CD8-positive, alpha-beta memory T cell (primary cell): ENCODE measurements at places on chromosomes 16 and 17. TPM values are rescaled to one million over a fixed set of nuclear protein-coding genes. Genes with fewer than 3 reads are reported as not detected.

DNA sequence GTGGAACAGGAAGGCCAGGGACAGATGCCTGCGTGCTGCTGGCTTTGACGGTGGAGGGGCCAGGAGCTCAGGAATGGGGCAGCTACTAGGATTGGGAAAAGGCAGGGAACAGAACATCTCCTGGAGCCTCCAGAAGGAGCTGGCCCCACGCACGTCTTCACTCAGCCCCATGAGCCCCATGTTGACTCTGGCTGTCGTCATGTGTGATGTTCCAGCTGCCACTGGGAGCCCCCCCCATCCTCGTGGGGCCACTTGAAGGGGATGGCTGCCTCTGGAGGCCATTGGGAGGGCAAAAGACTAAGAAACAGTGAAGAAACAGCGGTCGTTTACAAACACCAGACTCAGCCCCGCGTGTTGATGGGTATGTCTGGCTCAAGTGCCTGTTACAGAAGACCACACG lies 18.5 kb upstream of the APRT start:
- H3K4me3 ChIP-seq = no peak overlapping the region
- H3K4me1 ChIP-seq = no peaks in the 10 kb centered on the region
- H3K27ac ChIP-seq = no peak overlapping the region
- H3K36me3 ChIP-seq = no peaks in the 10 kb centered on the region

DNA sequence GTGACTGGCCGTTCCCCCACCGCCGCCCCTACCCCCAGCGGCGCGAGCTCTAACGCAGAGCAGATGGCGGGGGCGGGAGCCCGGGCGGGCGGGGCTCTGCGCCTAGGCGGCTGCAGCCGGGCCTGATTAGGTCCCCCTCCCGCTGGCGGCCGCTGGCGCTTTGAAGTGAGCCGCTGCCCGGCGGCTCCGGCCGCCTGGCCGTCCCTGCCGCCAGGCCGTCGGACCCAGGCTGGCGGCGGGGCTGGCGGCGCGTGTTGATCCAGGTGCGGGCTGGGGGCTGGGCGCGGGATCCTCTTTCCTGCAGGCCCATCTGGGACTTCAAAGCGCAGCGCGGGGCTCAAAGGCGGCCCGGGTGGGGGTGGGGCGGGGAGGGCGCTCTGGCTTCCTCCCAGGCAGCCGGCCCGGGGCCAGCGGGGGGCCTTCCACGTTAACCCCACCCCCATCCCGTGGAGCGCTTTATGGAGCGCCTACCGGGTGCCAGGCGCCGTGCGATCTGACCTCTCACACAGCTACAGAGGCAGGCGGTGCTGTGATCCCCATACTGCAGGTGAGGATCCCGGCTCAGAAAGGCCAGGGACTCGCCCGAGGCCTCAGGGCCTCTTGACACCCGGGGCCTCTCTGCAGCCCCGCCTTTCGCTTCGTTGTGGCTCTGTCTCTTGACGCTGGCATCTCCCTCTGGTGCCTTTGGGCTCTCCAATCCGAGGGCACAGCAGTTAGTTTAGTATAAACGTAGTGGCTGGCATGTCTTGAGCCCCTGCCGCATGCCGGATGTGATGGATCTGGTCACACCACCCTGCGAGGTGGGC lies 80.0 kb upstream of the NKD1 start:
- no peaks in the 10 kb centered on the region for H3K36me3 ChIP-seq
- H3K27ac ChIP-seq = no peak overlapping the region
- H3K27me3 ChIP-seq = peaks cover 3% of the 10 kb centered on the region
- no peaks in the 10 kb centered on the region for H3K4me1 ChIP-seq
- no peak overlapping the region for H3K4me3 ChIP-seq

- no peak for DNase-seq
- no peaks in the 10 kb centered on the region for H3K36me3 ChIP-seq
- no peaks in the 10 kb centered on the region for H3K27me3 ChIP-seq
- H3K27ac ChIP-seq = no peak overlapping the region
- no peaks in the 10 kb centered on the region for H3K4me1 ChIP-seq
Observed at GRCh38 chr17:79859676-79860615, 20.7 kb upstream of the CBX4 start.

Gene FOXJ1
- 0.94 TPM for total RNA-seq
